ENCODE measurements at places on chromosomes 1 and 21.

DNA sequence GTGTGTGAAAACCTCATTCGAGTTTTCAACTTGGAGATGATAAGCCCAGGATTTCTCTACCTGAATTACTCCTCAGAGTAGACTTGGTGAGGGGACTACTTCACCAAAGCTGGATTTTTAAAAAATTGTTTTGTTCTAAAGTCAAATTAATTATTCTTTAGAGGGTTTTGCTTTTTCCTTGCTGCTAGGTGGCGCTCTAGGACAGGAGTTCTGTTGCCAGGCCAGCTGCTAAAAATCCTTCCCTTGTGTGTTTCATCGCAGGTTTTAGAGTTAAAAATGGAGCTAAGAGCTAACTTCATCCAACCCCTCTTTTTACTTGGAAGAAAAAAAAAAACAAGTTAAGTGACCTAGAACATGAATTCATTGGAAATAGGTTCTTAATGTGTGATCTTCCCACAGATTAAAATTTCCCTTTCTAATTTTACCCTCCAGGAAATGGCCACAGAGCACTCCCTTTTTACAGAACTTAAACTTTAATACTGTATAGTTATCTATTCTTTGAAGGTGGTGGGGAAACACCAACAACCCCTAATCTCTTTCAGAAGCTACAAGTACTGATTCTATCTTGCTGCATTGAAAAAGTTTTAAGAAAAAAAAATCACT is 36.7 kb upstream of the FAM163A start:
- DNase-seq, result no peak

- no peak for DNase-seq
Measured at GRCh38 chr1:212792396-212792908, 758 bp downstream of the TATDN3 start.

DNA sequence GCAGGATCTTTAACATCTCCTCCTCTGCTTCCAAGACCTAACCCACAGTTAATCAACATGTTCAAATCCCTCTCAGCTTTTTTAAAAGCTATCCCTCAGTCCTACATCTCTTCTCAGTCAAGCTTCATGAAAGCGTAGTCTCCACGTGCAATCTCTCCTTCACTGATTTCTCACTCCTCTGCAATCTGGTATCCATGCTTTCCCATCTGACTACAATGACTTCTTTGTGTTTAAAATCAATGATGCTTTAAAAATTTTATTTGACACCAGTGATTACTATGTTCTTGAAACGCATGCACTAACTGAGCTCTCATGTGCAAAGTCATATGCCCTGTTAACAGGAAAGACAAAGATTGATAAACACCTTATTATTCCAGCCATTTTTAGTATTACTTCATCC is 67.5 kb upstream of the BEND5 start:
- no peak for DNase-seq

GRCh38 chr1:226980122-226980560 is 40.0 kb downstream of the COQ8A start:
- DNase-seq, result no peak

DNA sequence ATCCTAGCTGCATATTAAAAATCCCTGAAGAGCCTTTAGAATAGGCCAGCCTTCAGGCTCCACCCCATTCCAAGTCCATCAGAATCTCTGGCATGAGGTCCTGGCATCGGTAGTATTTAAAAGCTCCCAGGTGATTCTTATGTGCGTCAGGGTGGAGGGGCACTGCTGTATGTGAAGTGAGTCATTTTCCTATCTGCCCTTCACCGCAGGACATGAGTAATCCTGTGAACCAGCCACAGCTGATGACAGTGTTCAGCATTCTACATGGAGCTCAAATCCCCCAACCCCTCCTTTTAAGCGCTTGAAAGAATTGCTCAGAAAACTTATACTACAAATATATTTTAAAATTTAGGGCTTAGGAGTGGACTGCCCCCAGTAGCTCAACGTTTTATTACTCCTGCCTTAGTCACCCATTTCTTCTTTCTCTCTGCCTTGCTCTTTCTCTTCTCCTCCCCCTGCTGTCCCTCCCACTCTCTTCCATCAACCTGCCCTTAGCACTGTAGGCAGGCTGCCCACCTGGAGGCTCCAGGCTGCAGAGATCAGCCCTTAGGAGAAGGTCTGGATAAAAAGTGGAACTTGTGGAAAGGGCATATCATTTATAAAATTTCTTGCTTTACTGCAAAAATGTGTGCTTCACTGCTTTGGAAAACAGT is 73.8 kb upstream of the ZNF281 start:
- no peak for DNase-seq

- no peak for DNase-seq
Measured at GRCh38 chr21:28454564-28455252, 538.0 kb downstream of the LTN1 start.

DNA sequence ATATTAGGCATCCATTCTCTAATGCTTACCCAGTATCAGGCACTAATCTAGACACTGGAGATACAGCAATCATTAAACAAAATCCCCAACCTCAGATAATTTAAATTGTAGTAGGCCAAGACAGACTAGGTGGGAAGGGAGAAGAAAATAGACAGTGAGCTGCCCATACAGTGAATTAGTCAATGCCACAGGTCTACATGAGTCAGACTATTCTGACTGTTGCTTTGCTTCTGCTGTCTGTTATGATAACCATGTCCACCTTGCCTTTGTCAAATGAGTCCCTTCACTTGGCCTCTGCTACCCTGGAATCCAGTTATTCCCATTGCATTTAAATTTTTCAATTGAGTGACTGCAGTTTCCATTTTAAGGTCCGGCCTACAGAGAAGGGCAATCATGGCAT is 59.5 kb downstream of the PIK3R3 start:
- DNase-seq, result no peak

DNA sequence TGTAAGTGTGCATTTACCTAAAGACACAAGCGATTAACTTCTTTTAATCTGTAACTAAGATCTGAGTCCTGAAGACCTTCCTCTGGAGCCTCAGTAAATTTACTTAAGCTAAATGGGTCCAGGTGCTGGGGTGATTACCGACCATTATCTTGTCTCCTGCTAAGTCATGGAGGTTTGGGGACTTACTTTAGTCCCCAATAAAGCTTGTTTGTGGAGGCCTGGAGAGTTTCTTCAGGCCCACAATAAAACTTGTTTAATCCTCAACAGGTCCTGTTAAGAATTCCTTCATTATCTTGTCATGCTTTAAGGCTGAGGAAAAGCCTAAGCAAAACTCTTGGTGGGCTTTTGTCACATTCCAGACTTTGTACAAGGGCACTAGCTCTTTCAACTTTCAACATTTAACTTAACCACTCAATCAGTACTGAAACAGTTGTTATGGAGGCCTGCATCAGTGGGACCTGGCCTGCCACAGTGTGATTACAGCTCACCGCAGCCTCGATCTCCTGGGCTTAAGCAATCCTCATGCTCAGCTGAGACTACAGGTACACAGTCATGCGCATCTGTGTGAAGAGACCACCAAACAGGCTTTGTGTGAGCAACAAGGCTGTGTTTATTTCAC is 84.0 kb downstream of the FMO4 start:
- DNase-seq, result no peak

- DNase-seq, result no peak
Measured at GRCh38 chr1:77487631-77488030, 194.8 kb downstream of the ZZZ3 start.

- no peak for DNase-seq
Measured at GRCh38 chr1:234505769-234506102, 26.8 kb upstream of the TARBP1 start.

- no peak for DNase-seq
Measured at GRCh38 chr1:214520544-214521165, 30.7 kb downstream of the PTPN14 start.

DNA sequence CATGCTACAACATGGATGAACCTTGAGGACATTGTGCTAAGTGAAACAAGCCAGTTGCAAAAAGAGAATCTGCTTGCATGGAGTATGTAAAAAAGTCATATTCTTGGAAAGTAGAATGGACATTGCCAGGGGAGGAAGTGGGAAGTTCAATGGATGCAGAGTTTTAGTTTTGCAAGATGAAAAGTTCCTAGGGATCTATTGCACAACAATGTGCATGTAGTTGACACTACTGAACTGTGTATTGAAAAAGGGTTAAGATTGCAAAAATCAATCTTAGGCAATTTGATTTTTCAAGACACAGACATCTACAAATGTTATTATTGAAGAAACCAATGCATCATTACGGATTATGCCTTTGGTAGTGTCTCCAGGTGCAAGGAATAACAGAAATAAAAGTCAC is 50.3 kb upstream of the MAGI3 start:
- DNase-seq, result no peak

DNA sequence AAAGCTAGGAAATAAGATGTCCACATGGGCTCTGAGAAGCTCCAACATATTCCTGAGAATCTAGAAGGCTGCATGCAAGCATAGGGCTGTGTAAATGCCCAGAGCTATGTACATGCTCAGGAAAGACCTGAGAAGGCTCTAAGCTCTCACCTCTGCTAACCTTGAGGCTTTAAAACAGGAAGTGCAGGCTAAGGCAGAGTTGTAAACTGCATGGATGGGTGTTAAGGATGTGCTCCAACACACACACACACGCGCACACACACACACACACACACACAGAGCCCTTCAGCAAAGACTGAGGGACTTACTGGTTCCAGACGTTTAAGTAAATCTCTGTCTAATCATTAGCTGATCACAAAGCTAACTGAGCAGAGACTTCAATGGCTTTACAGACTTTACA is 162.9 kb downstream of the TRABD2B start:
- DNase-seq, result no peak

GRCh38 chr1:36523850-36524249 is 41.1 kb upstream of the CSF3R start:
- no peak for DNase-seq

- DNase-seq, result no peak
Measured at GRCh38 chr21:33313611-33314010, 11.2 kb upstream of the IFNAR1 start.

- no peak for DNase-seq
Measured at GRCh38 chr1:229699613-229700267, 73.7 kb downstream of the URB2 start.

DNA sequence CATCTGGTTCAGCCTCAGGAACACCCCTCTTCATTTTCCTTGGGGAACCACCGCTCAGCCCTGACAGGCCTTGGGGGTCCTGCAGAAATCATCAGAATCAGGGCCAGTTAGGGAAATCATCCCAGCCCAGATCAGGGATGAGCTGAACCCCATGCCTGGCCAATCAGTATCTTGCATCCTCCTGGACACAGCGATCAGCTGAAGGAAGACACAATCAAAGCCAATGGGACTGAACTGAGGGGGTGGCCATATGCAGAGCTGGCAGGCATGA is 395.4 kb downstream of the MATN1 start:
- no peak for DNase-seq

DNA sequence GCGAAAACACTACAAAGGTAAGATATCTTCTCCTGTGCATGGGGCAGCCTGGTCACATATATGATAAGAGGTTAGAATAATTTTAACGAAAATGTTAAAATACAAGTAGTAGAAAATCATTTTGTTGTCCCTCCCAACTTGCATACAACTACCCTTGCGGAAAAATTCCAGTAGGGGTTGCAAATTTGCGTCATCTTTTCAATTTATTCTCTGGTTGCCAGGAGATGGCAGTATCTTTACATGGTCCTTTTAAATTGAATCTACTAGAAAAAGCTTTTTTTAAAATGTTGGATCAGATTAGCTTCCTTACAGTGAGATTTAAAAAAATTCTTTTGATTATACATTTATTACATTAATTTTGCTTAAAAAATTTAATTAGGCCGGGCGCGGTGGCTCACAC is 10.9 kb downstream of the S100PBP start:
- DNase-seq, result no peak

DNA sequence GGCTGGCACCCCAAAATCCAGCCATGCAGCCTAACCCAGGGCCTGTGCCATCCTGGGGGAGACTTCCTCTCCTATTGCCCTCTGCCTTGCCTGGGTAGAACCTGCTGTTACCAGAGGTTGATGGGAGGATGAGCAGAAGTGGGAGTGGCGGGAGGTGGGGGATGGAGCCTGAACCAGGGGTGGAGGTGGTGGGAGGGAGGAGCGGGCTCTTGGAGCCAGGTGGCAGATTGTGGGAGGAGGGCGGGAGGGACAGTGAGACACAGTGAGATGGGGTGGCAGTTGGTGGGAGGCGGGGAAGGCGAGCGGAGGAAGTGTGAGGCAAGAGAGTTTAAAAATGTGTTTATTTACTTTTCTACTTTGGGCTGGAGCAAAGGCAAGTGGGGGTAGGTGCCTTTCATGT is 87.3 kb downstream of the KCNJ6 start:
- no peak for DNase-seq

DNA sequence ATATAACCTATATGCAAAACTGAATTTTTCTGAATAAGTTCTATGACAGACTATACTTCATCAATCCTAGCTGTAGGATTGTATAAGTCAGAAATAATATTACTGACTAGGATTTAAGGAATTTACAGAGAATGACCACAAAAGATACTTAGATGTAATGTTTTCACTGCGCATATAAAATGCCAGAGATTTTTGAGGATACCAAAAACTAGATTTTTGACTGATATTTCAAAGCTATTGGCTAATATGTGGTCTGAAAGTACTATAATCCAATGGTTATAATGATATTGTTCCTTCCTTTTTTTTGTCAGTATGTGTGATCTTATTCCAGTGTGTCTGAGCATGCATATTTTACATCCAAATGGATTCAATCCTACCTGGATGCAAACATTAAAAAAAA is 17.0 kb upstream of the IFI44L start:
- DNase-seq, result no peak

Measured in NCI-H1436 treated with DMSO at 0.1 percent for 48 hours (cell line).